ENCODE measurements at places on chromosomes 5 and 9.

- DNase-seq: no peak
Measured at GRCh38 chr5:127988146-127988760, 95.3 kb upstream of the SLC12A2 start.

GRCh38 chr9:124348831-124349230, 66.4 kb downstream of the PSMB7 start:
- DNase-seq: no peak

- DNase-seq: no peak
Measured at GRCh38 chr5:159765760-159766517, 150.3 kb upstream of the ADRA1B start.

- no peak for DNase-seq
Measured at GRCh38 chr5:12825163-12825562, 920.9 kb upstream of the CTNND2 start.
